Osteocyte (in vitro differentiated cells): ENCODE measurements at places on chromosomes 11 and 22. TPM values are rescaled to one million over a fixed set of nuclear protein-coding genes. Genes with fewer than 3 reads are reported as not detected.
A peak's percentile ranks its signal among the peaks of the same experiment; 100 is the strongest.

DNA sequence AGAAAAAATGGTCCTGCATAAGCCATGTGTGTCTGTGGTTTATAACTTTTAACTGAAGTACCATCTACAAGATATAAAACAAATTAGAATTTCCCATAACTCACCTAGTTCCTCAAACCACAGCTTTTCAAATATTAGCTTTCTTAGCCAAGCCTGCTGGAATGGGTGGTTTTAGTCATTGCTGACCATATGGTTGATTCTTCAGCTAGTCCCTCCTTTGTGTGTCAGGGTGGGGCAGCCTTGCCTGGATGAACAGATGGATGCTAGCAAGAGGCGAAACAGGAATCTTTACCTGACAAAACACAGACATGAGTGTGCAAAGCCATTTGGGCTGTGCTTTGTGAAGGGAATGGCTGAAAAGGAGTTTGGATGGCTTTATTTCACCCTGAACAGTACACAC, 6.9 kb upstream of the B3GNT6 start:
- DNase-seq, result no peak

- DNase-seq, result no peak
Observed at GRCh38 chr11:34205326-34206035, 100.1 kb downstream of the NAT10 start.

DNA sequence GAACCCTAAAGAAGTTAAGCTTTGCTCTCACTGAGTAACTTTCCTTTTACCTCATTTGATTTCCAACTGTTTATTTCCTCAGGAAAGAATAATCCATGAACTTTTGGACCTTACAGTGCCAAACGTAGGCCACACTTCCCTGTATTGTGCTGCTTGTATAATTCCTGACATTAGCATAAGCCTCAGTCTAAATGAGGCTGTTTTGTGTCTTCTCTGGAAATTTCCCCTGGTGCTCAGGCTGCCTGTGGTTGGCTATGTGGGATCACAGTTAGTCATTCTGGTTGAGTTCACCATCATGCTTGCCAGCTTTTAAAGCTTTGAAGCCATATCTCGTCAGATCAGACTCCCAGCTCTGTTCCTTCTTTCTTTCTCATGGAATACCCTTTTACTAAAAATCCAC, 107.0 kb downstream of the FAM76B start:
- no peak for DNase-seq

DNA sequence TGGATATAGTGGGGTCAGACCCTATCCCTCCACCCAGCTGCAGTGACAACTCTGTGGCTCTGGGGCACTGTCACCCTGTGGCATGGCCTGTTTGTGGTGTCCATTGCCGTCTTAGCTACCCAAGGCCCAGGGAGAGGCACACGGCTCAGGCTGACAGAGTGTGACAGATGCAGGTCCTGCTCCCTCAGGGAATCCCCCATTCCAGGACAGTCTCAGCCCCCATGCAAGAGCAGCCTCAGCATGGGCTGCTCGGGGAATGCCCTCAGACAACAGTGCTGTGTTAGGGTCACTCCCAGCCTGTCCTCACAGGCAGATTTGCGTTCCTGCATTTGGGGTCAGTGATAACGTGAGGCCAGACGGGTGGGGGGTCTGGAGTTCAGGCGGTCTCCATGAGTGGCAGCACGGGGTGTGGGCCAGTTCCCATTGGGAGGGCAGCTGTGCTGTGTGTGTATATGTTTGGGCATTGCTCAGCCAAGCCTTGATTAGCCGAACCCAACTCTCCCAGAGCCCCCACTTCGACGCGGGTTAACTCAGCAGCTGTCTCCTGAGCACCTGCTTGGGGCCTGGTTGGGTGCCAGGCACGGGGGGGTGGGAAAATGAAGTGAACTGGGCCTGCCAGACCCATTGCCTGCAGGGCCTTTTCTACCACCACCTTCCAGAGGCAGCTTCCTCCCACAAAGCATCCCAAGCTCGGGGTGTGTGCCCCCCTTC, 5.3 kb upstream of the KCNQ1OT1 start:
- DNase-seq, result no peak

DNA sequence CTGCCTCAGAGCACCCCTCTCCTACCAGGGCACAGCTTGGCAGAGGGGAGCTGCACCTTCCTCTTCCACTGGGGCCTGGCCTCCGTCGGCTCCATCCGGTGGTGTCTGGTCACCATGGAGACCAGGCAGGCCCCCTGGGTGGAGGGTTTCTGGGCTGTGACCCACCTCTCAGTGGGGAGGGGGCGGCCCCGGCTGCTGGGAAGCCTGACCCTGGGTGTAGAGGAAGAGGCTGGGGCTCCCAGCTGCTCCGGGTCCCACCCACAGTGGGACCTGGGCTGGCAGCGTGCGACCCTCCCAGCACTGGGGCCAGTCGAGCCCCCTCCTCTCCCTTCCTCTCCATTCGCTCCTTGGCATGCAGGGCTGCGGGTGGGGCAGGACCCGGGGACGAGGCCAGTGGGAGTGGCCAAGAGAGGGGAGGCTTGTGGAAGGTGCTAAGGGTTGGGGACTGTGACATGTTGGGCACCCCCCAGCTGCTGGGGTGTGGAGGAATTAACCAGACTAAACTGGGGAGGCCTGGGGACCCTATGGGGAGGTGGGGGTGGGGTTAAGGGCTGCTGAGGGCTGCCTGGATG, 46.8 kb downstream of the BRSK2 start:
- DNase-seq, result no peak

DNA sequence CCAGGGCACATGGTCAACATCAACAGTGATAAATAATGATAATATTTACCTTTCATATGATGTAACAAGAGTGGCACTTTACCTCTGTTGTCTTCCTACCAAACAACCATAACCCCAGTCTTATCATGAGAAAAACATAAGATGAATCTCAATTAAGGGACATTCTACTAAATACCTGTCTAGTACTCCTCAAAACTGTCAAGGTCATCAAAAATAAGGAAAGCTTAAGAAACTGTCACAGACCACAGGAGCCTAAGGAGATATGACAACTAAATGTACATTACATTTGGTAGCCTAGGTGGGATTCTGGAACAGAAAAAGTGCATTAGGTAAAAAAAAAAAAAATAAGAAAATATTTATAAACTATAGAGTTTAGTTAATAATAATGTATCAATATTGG, 118.1 kb downstream of the CCDC34 start:
- DNase-seq, result no peak

- no peak for DNase-seq
Observed at GRCh38 chr11:108226036-108226435, 3.2 kb downstream of the ATM start.

GRCh38 chr22:33180356-33180755, 122.2 kb upstream of the SYN3 start:
- no peak for DNase-seq

DNA sequence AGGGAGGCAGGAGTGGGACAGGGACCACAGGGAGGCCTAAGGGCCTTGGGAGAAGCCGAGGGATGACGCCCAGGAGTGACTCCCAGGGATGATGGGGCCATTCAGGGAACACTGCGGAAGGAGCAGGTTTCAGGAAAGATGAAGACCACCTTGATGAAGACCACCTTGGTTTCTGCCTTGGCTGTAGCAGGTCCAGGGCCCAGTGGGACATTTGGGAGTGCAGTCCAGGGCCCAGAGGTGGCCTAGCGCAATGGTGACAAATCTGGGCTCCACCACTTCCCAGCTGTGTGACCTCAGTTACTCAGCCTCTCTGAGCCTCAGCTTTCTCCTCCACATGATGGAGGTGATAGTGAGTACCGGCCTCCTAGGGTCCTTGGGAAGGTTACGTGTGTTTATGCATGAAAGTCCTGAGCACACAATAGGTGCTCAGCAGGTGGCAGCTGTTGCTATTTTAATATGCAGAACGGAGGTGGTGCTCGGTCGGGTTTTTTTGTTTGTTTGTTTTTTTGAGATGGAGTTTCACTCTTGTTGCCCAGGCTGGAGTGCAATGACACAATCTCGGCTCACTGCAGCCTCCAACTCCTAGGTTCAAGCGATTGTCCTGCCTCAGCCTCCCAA, 770 bp downstream of the TSGA10IP start:
- no peak for DNase-seq

DNA sequence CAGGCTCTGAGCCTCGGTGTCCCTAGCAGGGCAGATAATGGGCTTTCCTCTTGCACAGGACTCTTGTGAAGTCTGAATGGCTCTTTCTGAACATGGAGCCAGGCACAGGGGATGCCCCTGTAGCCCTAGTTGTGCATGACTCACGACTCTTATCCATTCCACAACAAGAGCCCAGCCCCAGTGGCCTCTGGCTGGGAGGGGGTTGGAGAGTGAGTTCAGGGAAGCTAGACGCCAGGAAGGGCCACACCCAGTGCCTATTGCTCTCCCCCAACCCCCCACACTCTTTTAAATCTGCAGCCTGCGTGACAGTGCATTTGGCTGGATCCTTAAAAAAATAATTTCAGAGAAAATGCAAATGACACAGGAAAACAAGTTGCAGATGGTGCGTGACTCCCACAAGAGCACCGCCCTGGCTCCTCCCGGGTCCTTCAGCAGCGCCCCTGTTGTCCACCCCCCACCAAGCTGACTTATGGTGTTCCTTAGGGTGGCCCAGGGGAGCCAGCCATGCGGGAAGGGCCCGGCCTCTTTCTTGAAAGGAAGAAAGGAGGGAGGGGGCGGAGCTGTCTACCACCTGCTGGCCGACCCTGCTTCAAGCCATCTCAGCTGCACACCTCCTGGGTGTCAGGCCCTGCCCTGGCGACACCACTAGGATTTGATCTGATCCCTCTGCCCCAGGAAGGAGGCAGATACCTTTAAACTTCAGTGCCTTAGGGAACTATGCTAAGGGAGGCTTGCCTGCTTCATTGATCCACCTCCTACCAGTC, 74.7 kb downstream of the MN1 start:
- peak; percentile 93 for DNase-seq

GRCh38 chr11:59102259-59102765, 4.7 kb upstream of the FAM111B start:
- DNase-seq, result no peak

- no peak for DNase-seq
Observed at GRCh38 chr22:46390105-46390651, 54.7 kb downstream of the TRMU start.

DNA sequence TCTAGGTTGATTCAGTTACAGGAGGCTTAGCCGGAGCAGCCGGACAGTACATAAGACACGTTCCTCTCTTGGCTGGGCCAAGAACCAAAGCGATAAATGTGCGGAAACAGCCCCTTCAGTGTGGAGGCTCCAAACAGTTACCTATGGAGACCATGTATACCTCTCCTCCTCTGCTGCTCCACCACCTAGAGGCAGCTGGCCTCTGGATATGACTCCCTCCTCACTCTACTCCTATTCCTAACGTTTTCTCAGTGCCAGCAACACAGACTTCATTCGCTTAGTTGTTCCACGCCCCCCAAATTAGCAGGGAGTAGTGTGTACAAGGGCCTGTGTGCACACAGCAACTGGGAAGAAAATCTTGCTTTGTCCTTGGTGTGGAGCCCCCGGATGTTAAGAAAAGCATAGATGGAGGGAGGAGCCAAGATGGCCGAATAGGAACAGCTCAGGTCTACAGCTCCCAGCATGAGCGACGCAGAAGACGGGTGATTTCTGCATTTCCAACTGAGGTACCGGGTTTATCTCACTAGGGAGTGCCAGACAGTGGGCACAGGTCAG, 362.3 kb upstream of the KIRREL3 start:
- DNase-seq, result no peak

DNA sequence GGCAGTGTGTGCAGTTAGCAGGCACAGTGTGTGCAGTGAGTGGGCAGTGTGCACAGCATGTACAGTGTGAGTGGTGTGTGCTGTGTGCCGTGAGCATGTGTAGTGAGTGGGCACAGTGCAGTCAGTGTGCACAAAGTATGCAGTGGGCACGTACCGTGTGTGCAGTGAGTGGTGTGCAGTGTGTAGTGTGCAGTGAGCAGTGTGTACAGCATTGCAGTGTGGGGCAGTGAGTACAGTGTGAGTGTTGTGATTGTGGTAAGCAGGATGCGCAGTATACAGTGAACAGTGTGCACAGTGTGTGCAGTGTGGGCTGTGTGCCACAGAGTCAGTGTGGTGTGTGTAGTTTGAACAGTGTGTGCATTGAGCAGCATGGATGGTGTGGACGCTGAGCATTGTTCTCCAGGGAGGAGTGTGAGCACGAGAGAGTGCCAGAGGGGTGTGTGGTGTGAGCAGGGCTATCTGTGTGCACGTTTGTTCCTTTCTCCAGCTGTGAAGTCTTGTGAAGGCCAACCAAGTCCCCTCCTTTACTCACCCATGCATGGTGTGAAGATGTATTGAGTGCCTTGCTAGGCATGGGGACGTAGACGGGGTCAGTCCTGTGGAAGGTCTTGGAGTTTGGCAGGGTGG, 3.0 kb downstream of the SHANK3 start:
- DNase-seq, result peak; percentile 69

- no peak for DNase-seq
Observed at GRCh38 chr11:67099831-67100324, 19.2 kb upstream of the KDM2A start.

DNA sequence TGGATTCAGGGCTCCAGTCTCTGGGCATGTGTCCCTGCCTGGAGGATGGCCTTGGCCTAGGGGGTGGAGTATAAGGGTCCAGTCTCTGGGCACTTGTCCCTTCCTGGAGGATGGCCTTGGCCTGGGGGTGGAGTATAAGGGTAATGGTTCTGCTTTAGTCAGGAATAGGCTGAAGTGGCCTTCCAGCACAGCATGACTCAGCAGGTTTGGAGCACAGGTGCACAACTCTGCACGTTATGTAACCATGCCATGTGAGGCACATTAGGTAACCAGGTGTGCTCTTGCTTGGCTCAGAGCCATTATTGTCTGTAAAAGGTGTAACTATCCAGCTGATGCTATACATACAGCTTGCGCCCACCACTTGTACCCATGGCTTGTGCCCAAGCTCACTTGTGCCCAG, 48.4 kb upstream of the POLD3 start:
- peak; percentile 57 for DNase-seq

DNA sequence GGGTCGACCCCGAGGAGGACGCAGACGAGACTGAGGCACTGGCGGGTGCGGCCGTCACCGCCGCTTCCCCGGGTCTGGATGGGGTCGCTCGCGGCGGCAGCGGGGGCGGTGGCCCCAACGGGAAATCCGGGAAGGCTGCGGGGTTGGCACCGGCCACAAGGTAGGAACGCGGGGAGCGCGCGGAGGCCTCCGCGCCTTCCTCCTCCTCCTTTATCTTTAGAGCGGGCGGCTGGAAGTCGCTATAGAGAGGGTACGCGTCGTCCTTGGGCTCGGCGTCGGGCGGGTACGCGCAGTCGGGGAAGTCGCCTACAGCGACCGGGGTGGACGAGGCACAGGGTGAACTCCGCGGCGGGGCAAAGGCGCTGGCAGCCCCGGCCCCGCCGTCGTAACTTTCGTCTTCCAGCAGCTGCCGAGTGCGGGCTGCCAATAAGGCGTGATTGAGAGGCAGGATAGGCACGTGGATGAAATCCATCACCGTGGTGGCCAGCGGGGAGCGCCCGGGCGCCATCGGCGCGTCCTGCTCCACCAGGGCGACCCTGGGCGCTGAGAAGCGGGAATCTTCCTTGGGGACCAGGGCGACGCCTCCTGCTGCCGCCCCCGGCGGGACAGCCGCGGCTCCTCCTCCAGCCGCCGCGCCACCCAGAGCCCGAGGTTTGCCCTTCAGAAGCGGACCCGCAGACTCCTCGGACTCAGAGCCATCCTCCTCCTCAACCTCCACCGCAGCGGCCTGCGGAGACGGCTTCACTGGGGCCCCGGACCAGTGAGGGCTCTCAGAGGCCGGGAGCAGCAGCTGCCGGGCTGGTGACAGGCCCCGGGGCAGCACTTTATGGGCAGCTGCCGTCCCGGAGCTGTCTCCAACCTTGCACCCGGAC, 1.7 kb downstream of the PGR start:
- no peak for DNase-seq

The MS4A12 gene
- total RNA-seq, result not detected in 2 replicates

The FGF19 gene
- total RNA-seq, result 0.13 TPM in 1 of 2 replicates, not detected in the other

The C11orf87 gene
- total RNA-seq, result 8.6 and 9.0 TPM in 2 replicates

The CLDN5 gene
- total RNA-seq, result not detected in 2 replicates

The OR51B4 gene
- not detected in 2 replicates for total RNA-seq

The CHRM1 gene
- total RNA-seq, result 0.27 and 0.31 TPM in 2 replicates

The SF3B2 gene
- 193 and 198 TPM in 2 replicates for total RNA-seq

The MYRF gene
- 0.43 and 0.47 TPM in 2 replicates for total RNA-seq

The MIOX gene
- total RNA-seq, result 0.76 and 1.5 TPM in 2 replicates
